ENCODE measurements at places on chromosomes 4 and X.

- DNase-seq: no peak
Measured at GRCh38 chr4:184420402-184420801, 53.9 kb downstream of the IRF2 start.

GRCh38 chr4:56512166-56512565, 6.6 kb downstream of the ARL9 start:
- no peak for DNase-seq

DNA sequence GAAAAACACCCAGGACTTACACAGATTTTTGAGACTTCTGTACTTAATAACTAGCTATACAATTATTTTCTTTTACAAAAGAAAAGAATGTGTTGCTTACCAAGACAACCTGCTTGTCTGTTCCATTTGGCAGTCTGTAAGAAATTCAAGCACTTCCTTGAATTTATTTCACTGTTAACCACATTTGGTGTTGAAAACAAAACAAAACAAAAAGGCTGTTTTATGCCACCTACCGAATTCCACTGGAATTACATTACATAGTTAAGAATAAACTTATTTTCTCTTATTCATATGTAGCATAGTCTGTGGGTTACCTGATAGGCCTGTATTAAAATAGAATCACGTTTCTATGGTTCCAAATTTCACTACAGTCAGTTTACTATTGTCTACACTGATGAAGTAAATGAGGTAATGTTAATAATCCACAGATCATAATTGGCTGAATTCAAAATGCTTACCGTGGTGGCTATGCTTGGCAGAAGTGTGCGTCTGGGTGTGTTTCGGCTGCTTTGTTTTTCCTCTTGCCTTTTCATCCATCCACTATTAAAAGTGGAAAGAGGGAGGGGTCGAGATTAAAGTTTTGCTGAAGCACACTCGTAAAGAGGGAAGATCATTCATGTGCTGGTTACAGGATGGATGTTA, at the start of gene TLR1:
TSS of gene TLR1 (minus strand) at position 138 of the 642 bp plus-strand sequence. CDS start 5,960 bp downstream, outside the sequence.
- no peak for DNase-seq

DNA sequence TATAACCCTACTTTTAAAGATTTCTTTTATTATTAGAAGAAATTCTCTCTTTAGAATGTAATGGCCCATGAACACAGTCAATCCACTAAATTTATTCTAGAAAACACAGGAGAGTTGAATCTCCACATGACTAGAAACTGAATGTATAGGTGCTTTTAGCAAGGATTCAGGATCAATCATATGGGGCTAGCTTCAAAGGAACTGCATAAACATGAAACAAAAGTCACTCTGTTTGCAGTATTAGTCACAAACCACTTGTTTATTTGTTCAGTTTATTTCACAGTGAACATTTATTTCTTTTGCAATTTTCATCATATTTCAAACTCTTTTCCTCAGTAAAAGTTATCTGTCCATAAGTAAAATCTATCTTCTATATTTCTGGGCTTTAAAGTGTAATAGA, 1604.6 kb downstream of the PCDH18 start:
- DNase-seq: no peak

DNA sequence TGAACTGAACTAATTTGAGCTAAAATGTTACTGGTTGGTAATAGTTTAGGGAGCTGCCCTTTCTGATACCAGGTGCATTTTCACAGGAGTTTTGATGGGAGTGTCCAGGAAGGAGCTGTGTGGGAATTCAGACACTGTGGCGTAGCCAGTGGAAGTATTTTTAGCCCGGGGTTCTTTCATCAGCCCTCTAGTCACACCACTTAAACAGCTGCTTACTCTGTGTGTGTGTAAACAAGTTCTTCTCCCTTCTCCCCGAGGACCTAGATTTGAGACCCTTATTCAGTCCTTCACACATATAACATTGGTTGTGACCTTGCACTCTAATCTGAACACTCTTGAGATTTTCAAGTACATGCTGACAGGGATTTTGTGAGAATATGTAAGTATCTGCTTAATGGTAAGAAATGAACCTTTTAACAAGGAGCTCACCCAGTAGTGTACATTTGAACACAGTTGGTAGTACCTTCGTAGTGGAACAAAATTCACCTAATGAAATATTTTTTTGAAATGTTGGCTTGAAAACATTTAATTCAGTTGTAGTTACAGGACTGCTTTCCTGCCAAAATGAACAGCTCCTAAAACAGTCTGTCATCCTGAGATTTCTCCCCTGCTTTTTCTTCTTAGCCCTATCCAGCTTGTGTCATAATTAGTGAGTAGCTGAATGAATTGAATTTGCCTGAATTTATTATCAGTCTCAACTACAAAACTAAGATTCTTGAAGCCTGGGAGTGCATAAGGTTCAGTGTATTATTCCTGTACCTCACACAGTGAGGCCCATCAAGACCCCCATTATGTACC, 61.8 kb downstream of the BMPR1B start:
- DNase-seq: no peak

DNA sequence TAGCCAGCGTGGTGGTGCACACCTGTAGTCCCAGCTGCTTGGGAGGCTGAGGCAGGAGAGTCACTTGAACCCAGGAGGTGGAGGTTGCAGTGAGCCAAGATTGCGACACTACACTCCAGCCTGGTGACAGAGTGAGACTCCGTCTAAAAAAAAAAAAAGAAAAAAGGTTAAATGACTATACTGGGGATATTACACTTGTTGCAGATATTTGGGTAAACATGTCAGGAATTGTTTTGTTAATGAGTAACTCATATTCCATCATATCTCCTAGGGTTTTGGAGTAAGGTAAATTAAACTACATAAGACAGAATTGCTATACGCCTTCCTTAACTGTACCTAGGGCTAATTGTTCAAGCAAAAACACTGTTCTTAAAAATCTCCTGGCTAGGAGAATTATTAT, 291.4 kb upstream of the IGFBP7 start:
- no peak for DNase-seq

GRCh38 chr4:1210971-1211370, 38.0 kb downstream of the CTBP1 start:
- no peak for DNase-seq

- no peak for DNase-seq
Measured at GRCh38 chrX:19613645-19614323, 98.5 kb upstream of the MAP3K15 start.

DNA sequence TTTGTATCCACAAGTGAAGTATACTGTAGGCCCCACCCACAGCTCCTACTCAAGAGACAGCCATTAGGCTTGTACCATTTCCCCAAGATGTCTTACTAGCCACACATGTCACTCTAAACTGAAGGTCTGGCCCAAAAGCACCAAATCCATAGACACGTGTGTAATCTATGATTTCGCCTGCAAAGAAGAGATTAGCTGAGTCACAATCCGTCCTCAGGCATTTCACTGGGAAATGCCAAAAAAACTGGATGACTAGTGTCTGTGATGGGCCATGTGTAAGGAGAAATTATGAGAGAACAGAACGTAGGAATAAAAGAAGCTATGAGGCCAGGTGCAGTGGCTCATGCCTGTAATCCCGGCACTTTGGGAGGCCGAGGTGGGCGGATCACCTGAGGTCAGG, 21.9 kb upstream of the RP2 start:
- DNase-seq: no peak

DNA sequence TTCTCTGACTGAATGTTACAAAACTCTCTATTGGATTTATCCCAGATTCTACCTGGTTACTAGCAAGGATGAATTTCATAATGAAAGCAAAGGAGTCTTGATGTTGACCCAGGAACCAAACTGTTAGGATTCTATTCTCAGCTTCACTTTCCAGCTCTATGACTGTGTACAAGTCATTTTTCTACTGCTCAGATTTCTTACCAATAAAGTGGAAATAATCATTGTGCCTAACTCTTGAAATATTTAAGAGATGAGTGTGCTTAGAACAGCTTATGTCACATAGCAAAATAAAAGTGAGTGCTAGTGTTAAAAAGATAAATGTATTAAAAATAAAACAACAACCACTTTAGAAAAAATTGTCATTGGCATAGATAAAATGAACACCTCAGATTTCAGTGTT, 45.6 kb downstream of the EPHA5 start:
- DNase-seq: no peak

Data from adrenal gland (tissue), 19 donors.